ENCODE measurements at places on chromosomes 3 and 15.

- DNase-seq = no peak
These were observed 3.4 kb downstream of the FSD2 start for GRCh38 chr15:82802497-82802896.

GRCh38 chr3:33883951-33884561 lies 85.6 kb downstream of the PDCD6IP start:
- DNase-seq = peak; percentile 70

DNA sequence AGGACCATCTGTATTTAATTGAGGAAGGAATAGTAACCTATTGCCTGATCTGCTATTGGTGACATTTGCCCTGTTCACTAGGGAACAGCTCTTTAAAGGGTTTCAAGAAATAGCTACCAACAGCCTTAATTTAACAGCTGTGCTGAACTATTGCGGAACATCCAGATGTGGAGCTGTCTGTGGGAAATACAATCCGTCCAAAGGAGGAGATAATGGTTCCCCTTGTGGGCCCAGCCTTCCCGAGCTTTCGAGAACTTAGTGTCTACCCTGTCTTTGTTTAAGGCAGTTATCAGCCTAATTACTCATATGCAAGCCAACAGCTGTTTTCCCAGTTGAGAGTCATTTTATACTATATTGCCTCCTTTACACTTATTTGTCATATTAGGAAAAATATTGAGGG lies 398.6 kb downstream of the WDR72 start:
- no peak for DNase-seq

DNA sequence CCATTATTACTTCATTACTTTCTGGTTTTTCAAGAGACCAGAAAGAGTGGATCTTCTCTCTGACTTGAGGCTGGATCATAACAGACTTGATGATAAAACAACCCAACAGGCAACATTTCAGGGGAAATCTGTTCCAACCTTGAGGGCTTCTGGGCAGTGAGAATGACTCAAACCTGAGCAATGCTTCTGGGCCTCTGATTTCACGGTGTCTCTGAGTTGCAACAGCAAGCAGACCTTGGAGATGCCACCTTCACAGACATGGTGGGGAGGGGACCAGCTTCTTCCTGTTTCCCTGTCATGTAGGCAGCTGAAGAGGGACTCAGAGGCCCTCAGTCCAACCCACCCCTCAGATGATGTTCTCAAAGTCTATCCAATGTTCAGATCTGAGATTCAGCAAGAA lies 104.0 kb downstream of the ABHD5 start:
- no peak for DNase-seq

GRCh38 chr3:130456540-130456939 lies 60.4 kb upstream of the COL6A6 start:
- no peak for DNase-seq

- DNase-seq = no peak
These were observed 25.4 kb downstream of the SEMA6D start for GRCh38 chr15:47742742-47743141.

DNA sequence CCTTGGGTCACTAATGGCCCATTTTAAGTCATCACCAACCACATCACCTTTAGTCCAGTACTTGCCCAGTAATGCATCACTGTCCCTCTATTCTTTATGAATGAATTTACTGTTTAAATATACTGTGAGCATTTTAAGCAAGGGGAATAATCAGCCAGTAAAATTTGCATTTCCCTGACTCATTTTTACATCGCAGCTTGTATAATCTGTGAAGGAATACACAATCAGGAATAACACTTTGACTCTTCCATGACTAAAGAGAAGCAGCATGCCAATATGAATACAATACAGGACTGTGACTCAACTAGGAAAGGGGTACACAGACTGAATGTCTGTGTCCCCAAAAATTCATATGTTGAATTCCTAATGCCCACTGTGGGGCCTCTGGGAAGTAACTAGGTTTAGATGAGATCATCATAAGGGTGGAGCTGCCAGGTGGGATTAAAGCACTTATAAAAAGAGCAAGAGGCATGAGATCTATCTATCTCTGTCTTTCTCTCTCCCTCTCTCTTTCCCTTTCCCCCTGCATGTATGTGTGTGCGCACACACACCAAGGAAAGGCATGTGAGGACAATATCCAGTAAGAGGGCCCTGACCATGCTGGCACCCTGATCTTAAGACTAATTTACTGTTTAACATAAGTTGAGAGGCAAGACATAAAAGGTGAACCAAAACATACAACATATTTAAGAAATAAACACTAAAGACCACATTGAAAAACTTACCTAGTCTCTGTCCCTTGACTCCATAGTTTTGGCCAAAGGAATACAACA lies 12.1 kb downstream of the B4GALT4 start:
- no peak for DNase-seq

DNA sequence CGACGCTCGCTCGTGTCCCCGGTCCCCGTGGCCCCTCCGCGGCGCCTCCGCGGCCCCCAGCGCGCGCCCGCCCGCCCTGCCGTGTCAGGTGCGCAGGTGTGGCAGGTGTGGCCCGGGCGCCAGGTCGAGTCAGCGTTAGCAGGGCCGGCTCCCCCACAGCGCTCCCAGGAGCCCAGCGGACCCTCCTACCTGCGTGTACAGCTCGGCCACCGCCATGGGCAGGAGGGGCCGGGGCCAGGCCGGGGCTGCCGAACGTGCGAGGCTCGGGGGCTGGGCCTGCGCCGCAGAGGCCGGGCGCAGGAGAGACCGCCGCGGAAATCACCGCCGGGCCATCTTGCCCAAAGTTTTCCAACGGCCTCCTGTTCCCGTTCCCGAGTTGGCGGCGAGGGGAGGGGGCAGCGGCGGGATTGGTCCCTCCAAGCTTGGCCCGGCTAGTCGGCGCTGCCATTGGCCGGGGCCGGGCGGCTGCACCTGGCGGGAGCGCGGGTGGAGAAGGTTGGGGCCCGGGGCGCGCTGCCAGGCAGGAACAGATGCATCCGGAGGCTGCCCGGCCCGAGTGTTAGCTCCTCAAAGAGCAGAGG lies at the start of gene MYO5C:
Gene MYO5C, minus strand, starts transcription at position 384 of the 581 bp plus-strand sequence. Its CDS starts 168 bp downstream, at position 216.
- DNase-seq = no peak

DNA sequence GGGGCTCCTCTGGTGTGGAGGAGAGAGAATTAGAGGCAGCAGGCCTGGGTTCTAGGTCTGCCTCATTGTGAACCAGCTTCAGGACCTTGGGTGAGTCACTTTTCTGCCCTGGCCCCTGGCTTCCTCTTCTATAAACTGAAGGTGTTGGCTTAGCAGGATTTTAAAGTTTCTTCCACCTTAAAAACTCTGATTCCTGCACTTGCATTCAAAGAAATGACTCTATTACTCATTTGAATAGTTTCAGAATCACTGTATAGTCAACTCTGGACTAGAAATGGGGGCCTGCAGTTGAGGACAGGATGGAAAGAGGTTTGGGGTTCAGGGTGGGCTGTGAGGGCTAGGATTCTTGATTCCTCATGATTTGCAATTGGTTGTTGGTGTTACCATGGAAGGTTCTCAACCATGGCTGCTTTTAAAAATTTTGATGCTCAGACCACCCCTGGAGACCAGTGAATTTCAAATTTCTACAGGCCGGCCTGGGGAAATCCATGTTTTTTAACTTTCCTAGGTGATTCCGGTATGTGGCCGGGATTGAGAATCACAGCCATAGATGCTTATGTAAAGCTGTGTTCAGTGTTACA lies 19.9 kb downstream of the SMAD3 start:
- DNase-seq = no peak

DNA sequence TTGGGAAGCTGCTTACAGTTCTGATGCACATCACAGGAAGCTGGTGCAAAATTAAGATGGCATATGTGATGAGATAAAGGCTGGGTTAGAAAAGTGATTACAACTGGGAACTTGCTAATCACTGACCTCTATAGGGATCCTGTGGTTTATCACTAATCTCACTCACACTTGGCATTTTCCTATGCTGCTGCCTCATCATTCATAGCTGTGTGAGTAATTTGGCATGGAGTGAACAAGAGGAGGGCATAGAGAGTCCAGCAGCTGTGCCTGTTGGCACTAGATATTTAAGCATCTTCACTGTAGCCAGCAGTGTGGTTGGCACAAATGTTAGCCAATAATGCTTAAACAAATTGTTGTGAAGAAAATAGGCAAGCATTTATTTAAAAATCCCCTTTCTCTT lies 217.7 kb upstream of the CGNL1 start:
- no peak for DNase-seq

GRCh38 chr15:71472566-71472965 lies 337.8 kb upstream of the NR2E3 start:
- DNase-seq = no peak

DNA sequence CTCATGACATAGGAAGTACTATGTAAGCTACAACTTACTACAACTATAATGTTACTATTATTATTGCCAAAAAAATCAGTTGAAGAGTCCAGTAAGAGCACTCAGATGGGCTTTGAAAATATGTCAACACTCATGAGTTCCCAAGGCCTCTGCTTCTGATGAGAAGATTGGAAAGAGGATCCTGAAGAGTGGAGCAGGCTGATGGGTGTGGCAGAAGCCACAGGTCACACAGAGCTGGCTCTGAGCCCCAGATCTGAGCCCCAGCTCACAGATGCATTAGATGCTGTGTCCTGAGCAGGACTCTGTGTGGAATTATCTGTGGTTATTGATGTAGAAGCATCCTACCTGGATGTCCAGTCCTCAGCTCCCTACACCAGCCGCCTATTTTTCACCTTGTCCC lies 65.6 kb downstream of the SPSB4 start:
- DNase-seq = no peak

GRCh38 chr3:128400671-128401070 lies 66.0 kb downstream of the DNAJB8 start:
- DNase-seq = no peak

GRCh38 chr3:106482451-106482850 lies 613.6 kb upstream of the CBLB start:
- no peak for DNase-seq

Data from caudate nucleus (tissue), 63 donors.